Heart right ventricle (tissue), 16 donors: ENCODE measurements at places on chromosomes 5 and 9. TPM values are rescaled to one million over a fixed set of nuclear protein-coding genes. Genes with fewer than 3 reads are reported as not detected.

GRCh38 chr5:150398722-150399523 lies 13.8 kb downstream of the CD74 start:
- H3K4me3 ChIP-seq, result no peak overlapping the region
- no peak overlapping the region for H3K27ac ChIP-seq
- no peak for DNase-seq
- H3K4me1 ChIP-seq, result peaks cover 2% of the 10 kb centered on the region
- no peaks in the 10 kb centered on the region for H3K36me3 ChIP-seq
- H3K27me3 ChIP-seq, result no peaks in the 10 kb centered on the region

GRCh38 chr5:57513785-57514184 lies 31.2 kb upstream of the ACTBL2 start:
- H3K27me3 ChIP-seq, result no peaks in the 10 kb centered on the region
- no peak overlapping the region for H3K27ac ChIP-seq
- H3K4me1 ChIP-seq, result no peaks in the 10 kb centered on the region
- H3K4me3 ChIP-seq, result no peak overlapping the region

- no peaks in the 10 kb centered on the region for H3K27me3 ChIP-seq
- DNase-seq, result no peak
- no peak overlapping the region for H3K4me3 ChIP-seq
- no peaks in the 10 kb centered on the region for H3K36me3 ChIP-seq
- no peaks in the 10 kb centered on the region for H3K4me1 ChIP-seq
Measured at GRCh38 chr9:15834541-15834940, 281.7 kb downstream of the CCDC171 start.

DNA sequence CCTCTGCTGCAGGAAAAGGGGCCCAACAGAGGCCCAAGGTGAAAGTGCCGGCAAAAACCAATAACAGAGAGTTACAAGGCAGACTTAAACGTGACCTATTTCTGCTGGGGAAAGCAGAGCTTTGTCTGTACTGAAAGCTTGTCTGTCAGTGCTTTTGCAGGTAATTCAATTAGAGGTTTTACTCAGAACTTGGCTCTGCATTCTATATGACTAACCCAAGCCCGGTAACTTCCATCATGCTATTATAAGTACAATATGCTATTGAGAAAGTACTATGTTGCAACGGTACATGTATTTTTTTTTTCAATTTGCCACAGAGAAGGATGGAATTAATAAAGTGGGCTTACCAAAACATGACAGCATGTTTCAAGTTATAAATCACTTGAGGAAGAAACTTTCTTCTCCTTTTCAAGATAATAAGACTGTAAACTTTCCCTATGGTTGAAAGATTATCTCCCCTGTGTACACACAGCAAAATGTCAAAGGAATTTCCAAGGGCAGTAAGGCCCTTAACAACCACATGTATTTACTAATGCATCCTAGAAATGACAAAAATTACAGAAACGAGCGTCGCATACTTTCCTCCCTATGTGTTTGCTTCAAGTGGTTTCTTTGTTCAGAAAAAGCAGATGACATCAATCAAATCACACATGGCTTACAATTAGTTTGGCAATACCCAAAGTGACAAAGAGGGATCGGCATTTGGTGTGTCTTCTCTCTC lies 282.4 kb downstream of the EFNA5 start:
- DNase-seq, result no peak
- peak overlapping the region; percentile 67 for H3K27ac ChIP-seq
- no peak overlapping the region for H3K4me3 ChIP-seq

DNA sequence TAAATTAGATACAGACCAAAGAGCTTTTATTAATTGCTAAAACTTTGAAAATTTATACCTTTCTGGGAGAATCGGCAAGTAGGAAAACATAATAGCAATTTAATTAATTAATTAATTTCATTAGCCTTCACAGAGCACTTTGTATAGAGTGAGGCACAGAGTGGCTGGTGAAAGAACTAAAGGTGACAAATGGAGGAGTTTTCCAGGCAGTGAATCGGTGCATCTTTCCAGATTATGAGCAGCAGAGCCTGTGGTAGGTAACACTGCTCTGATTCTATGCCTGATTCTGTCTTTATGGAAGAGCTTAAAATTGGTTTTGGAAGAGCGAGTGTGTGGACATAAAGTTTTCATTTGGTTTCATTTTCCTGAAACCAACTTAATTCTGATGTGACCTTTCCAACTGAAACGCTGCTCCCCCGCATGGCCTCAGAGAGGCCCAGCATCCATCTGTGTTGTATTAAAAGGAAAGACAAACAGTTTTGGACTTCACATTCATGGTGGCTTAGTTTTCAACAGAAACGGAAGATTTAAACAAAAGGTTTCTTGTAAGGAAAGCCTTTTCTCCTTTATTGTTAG lies 188.9 kb upstream of the RPS23 start:
- no peaks in the 10 kb centered on the region for H3K27me3 ChIP-seq
- no peaks in the 10 kb centered on the region for H3K4me1 ChIP-seq
- no peak overlapping the region for H3K27ac ChIP-seq
- H3K36me3 ChIP-seq, result no peaks in the 10 kb centered on the region

GRCh38 chr5:26881901-26882300 lies 156.5 kb downstream of the CDH9 start:
- no peak overlapping the region for H3K4me3 ChIP-seq
- H3K4me1 ChIP-seq, result no peaks in the 10 kb centered on the region
- DNase-seq, result no peak
- H3K27ac ChIP-seq, result no peak overlapping the region
- no peaks in the 10 kb centered on the region for H3K27me3 ChIP-seq
- H3K36me3 ChIP-seq, result no peaks in the 10 kb centered on the region

DNA sequence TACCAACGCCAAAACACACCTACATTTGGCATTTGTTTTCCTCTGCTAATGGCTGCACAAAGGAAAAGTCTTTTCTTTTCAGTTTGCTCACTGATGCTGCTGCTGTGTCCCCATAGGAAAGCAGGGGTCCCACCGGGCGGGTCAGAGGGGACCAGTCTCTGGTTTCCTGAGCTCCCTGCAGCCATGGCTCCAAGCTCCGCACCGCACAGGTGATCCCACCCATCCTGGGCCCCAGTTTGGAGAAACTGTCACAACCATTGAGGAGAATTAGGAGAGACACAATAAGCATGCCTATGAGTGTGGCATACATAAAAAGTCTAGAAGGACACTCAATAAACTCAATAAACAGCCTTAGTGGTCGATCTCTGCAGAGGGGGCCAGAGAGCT lies 19.9 kb downstream of the MED10 start:
- H3K27me3 ChIP-seq, result no peaks in the 10 kb centered on the region
- H3K4me1 ChIP-seq, result no peaks in the 10 kb centered on the region
- peaks cover 50% of the 10 kb centered on the region for H3K36me3 ChIP-seq
- H3K27ac ChIP-seq, result no peak overlapping the region
- DNase-seq, result no peak
- H3K4me3 ChIP-seq, result no peak overlapping the region

GRCh38 chr5:141557681-141558136 lies 61.1 kb downstream of the DIAPH1 start:
- H3K36me3 ChIP-seq, result peaks cover 7% of the 10 kb centered on the region
- peak overlapping the region; percentile 45 for H3K4me3 ChIP-seq
- no peaks in the 10 kb centered on the region for H3K27me3 ChIP-seq
- peak; percentile 91 for DNase-seq

DNA sequence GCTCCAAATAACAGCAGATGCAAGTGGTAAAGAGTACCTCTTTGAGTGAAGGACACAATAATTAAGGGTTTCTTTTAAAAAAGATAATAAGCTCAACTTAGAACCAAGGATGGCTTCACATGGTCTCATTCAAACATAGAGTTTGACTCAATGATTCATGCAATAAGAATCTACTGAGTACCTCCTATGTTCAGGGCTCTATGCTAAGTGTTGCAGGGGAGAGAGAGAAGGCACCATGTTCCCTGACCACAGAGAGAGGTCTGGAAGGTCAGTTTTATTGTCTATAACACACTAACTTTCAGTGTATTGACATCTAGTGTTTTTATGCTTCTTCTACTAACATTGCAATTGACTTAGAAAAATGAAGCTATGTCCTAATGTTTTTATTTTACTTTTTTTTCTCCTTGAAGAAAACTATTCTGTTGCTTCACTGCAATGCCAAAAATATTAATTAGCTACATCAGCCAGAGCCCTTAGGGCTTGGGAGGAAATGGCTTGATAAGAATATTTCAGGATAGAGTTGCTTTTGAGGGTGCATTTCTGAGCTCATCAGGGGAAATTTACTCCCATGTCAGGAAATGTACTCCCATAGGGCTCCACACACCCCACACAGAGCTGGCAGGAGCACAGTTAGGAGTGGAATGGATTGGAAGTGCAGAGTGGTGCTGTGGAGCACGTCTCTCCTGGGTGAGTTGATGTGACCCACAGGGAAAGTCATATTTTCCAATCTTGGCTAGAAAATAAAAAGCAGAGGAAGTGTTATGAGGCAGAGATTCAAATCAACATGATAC lies 106.6 kb downstream of the PDE8B start:
- no peak overlapping the region for H3K4me3 ChIP-seq
- no peaks in the 10 kb centered on the region for H3K27me3 ChIP-seq

- no peaks in the 10 kb centered on the region for H3K4me1 ChIP-seq
- H3K4me3 ChIP-seq, result no peak overlapping the region
- H3K27ac ChIP-seq, result no peak overlapping the region
- DNase-seq, result no peak
- no peaks in the 10 kb centered on the region for H3K27me3 ChIP-seq
- H3K36me3 ChIP-seq, result no peaks in the 10 kb centered on the region
Measured at GRCh38 chr9:17988489-17988888, 409.6 kb downstream of the SH3GL2 start.

DNA sequence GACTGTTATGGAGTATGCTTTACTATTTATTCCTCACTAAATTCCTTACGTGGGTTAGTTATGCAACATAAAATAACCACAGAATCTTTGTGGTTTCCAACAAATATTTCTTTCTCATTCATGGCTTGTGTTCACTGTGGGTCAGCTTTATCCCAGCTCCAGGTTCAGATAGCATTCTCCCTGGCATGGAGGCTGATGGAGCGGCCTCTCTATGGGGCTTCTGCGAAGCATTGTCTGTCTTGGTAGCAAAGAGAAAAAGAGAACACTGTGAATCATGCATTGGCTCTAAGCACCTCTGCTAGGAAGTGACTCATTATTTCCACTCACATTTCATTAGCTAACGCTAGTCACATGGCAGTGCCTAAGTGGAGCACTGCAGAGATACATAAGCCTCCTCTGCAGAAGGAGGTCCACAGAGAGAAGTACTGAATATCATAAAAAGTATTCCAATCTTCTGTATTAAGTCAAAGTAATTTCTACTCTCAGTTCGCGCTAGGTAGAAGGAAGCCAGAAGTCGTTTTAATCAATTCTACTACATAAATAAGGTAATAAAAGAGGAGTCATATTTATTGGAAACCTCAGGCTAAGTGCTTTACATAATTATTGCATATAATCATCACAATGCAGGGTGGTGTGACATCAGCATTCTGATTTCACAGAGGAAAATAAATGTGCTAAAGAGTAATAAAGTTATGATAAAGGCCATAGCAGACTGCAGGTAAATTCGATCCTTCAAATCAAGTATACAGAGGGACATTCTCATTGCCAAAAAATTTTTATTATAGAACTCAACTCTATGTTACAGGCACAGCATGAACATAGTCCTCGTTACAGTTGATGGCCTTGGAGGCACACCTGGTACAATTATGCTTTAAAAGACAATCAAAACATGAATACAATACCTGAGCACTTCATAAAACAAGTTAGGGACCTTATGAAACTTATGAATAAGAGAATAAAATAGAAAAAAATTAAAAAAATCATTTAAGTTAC lies 531.1 kb downstream of the CETN3 start:
- H3K27me3 ChIP-seq, result no peaks in the 10 kb centered on the region
- H3K4me3 ChIP-seq, result no peak overlapping the region
- DNase-seq, result no peak
- H3K27ac ChIP-seq, result no peak overlapping the region
- no peaks in the 10 kb centered on the region for H3K36me3 ChIP-seq
- no peaks in the 10 kb centered on the region for H3K4me1 ChIP-seq

Gene NR2F1-AS1
- total RNA-seq, result 0.57 TPM

Gene SEMA4D
- 21.9 TPM for total RNA-seq

Gene FOXD4
- total RNA-seq, result not detected
